Stimulated activated CD4-positive, alpha-beta T cell treated with anti-CD3 and anti-CD28 coated beads, Interleukin-12 subunit alpha, Interleukin-12 subunit beta, amount 100 ng/mL, for 24 hours (primary cell): ENCODE measurements at places on chromosomes 11 and 22.

- no peak for DNase-seq
These were observed 2.9 kb downstream of the SLC16A8 start for GRCh38 chr22:38080850-38081635.

DNA sequence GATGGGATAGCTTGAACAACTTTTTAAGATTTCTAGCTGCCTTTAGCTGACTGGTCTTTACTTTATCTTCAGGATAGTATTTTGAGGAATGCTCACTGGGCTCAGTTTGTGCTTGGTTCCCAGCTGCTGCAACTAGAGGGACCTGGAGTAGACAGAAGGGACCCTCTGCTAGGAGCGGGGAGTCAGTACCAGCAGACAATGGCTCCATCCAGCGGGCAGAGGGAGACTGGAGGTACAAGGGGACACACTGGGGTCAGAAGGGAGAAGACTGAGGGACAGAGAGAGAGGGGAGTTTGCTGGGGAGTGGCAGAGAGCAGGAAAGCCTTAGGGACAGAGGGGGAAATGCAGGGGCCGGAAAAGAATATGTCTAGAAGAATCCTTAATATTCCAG is 22.0 kb upstream of the ACER3 start:
- no peak for DNase-seq

DNA sequence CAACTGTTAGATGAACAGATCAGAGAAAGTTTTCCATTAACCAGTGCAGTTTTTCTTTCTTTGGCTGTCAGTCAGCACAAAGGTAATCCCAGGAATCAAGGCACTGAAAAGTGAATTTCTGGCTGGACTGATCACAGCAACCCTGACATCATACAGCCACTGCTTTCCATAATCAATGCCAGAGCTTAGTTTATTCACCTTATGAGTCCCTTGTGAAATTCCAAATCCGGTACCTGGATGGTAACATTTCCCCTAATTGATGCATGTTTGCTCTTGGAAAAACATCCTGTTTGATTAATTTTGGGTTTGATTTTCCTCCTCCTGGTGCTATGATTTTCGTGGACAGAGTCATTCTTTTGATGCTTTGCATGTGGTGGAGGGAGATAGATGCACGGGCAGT is 319.8 kb downstream of the INSC start:
- DNase-seq = no peak

- no peak for DNase-seq
These were observed 215.9 kb upstream of the CCDC90B start for GRCh38 chr11:83502041-83502440.

- DNase-seq = no peak
These were observed 109.2 kb downstream of the TSPAN18 start for GRCh38 chr11:44835938-44836337.
